ENCODE measurements at places on chromosomes 7 and 10.
A peak's percentile ranks its signal among the peaks of the same experiment; 100 is the strongest.

GRCh38 chr7:15684111-15684800 is 2.2 kb downstream of the MEOX2 start:
- DNase-seq, result no peak

DNA sequence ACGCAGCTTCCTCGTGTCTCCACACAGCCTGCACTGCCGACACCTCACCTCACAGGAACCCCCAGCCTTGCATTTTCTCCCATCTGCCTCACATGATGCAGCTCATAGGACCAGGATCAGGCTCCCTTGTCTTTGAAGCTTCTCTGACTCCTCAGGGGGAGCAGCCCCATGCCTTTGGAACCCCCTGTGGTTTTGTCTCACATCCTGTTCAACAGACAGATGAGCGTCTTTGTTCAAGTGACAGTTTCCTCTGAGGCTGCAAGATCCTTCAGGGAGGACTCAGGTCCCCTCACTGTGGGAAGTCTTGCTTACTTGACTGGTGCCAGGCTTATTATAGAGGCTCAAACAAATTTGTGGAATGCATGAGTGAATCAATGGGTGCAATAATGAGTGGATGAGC is 667.1 kb downstream of the INHBA start:
- DNase-seq, result no peak

DNA sequence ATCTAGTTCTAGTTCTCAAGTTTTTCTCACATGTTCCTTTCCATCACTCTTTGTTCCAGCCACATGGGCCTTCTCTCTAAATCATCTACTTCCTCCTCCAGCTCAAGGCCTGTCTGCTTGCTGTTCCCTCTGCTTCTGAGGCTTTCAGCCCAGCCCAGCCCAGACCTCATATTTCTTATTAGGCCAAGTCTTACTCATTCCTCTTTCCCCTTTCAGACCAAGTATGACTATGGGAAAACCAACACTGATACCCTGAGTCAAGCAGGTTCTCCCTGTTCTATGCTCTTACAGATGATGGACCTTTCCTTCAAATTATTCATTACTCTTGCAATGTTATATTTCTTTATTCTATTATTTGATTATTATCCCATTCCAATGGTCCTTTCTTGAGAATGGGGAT is 80.3 kb upstream of the SEM1 start:
- no peak for DNase-seq

GRCh38 chr7:1444214-1444924 is 14.9 kb downstream of the MICALL2 start:
- DNase-seq, result no peak

GRCh38 chr7:112236597-112236996 is 30.1 kb downstream of the ZNF277 start:
- DNase-seq, result no peak

DNA sequence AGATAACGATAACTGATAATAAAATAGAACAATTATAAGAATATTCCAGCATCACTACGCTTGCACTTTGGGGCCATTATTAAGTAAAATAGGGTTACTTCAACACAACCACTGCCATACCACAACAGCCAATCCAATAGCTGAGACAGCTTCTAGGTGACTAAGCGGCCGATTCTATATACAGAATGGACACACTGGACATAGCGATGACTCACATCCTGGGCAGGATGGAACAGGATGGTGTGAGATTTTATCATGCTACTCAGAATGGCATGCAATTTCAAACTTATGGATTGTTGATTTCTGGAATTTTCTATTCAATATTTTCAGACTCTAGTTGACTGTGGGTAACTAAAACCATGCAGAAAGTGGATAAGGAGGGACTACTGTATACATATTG is 920.9 kb downstream of the LRMDA start:
- peak; percentile 90 for DNase-seq

DNA sequence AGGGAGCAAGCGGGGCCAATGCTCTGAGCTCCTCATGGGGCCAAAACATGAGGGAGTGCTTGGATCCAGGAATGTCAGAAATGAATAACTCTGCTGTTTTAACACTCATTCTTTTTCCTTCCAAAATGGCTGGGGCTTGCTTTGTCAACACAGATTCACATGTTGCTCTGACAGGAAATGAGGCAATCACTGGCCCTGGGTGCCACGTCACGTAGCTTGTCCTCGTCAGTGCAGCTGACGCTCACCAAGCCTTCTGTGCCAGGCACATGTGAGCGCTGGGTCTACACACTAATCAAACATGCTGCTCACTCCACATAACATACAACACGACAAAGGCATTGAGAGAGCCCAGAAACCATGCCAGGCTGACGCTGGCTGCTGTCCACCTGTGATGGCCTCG is 198.9 kb downstream of the WDR37 start:
- no peak for DNase-seq

DNA sequence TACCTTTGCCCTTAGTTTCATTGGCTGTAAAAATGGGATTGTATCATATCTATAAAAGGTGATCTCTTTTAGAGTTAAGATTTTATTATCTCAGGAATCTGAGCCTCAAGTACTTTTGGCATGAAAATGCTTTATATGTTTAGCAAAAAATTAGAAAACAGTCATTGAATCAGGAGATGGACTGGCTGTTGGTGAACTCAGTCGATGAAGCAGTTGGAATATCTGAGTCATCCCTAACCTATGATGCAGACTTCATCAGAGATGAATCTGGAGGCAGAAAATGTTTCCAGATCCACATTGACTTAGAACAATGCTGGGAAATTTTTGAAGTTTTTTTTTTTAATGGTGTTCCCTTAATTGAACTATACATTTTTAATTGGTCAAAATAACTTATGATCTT is 228.5 kb downstream of the SLC25A13 start:
- DNase-seq, result peak; percentile 84

GRCh38 chr7:32204361-32205018 is 134.3 kb upstream of the PDE1C start:
- DNase-seq, result peak; percentile 84

- no peak for DNase-seq
Measured at GRCh38 chr7:47239931-47240421, 341.9 kb downstream of the TNS3 start.

DNA sequence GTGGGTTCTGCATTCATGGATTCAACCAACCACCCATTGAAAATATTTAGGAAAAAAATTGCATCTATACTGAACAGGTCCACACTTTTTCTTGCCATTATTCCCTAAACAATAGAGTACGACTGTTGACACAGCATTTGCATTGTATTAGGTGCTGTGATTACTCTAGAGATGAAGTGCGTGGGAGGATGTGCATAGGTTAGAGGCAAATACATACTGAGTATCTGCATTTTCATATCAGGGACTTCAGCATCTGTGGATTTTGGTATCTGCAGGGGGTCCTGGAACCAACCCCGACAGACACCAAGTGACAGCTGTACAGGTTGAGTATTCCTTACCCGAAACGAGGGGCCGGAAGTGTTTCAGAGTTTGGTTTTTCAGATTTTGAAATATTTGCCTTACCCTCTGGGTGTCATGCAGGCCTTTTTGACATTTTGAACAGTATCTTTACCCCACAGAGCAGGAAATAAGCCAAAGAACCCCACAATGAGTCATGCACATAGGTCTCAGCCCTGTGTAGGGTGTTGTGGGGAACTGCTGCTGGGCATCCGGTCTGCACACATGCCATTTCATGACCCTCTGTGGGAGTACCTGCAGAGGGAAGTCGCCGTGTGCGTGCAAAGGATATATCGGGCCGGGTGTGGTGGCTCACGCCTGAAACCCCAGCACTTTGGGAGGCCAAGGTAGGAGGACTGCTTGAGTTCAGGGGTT is 14.5 kb downstream of the NUDT5 start:
- DNase-seq, result peak; percentile 45

- DNase-seq, result no peak
Measured at GRCh38 chr7:157574120-157574825, 237.5 kb downstream of the DNAJB6 start.

DNA sequence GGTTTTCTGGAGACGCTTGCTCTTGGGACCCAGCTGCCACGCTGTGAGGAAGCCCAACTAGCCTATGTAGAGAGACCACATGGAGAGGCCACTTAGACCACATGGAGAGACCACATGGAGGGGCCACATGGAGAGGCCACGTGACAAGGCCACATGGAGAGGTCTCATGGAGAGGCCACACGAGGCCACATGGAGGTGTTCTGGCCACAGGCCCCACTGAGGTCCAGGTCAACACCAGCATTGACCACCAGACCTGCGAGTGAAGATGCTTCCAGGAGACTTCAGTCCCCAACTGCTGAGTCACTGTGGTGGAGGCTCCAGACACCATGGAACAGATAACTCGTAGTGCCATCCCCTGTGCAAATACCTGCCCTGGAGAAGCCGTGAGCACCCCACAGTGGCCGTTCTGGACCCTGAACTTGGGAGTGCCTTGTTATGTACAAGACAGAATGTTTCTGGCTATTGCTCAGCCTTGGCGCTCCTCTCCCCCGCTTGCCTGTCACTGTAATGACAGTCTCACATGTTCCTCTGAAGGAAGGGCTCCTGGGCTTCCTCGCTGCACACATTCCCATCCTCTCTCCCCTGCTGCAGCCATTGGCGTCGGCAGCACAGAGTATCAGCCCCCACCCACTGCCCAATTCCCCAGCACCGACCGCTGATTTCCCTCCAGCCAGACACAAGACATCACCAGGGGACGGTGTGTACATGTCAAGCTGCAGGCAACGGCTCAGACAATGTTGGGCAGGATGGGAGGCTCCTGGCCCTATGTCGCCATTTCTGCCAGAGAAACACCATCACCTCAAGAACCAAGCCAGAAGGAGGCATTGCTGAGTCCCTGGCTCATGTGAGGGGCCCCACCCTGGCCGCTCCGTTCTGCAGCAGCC is 49.0 kb upstream of the TNRC18 start:
- DNase-seq, result no peak

- no peak for DNase-seq
Measured at GRCh38 chr7:158868764-158869410, 12.5 kb downstream of the DYNC2I1 start.

DNA sequence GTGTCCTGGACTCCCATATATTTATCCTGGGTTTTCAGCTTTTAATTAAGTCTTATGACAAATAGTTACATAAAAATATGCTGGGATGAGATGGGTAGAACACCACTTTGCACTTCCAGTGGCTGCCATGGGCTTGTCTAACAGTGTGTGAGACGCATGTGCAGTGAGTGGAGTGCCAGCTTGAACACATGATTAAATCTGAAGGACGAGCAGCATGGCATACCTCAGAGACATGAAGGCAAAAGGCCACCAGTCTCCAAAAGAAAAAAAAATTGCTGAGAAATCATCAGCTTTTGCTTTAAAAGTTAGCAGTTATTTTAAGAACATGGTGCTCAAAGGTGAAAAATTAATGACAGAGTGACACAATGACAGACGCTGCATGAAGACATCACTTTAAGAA is 139.0 kb upstream of the ADCY1 start:
- DNase-seq, result no peak

DNA sequence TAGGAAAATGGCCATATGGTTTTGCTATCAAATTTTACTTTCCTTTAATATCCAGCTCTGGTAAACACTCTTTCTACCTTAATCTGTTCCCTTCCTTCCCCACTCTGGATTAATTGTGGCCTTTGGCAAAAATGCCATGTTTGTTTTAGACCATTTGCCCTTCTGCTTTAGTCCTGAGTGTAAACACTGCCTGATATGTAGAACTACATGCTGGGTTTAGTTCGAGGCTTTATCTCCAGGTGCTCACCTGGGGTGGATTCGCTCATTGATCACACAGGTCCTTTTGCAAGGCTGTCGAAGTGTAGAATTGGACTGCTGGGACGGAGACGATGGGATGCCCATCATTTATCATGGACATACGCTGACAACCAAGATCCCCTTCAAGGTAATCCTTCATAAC is 94.1 kb downstream of the NOC3L start:
- DNase-seq, result no peak

- no peak for DNase-seq
Measured at GRCh38 chr7:77702513-77702912, 6.3 kb downstream of the RSBN1L start.

DNA sequence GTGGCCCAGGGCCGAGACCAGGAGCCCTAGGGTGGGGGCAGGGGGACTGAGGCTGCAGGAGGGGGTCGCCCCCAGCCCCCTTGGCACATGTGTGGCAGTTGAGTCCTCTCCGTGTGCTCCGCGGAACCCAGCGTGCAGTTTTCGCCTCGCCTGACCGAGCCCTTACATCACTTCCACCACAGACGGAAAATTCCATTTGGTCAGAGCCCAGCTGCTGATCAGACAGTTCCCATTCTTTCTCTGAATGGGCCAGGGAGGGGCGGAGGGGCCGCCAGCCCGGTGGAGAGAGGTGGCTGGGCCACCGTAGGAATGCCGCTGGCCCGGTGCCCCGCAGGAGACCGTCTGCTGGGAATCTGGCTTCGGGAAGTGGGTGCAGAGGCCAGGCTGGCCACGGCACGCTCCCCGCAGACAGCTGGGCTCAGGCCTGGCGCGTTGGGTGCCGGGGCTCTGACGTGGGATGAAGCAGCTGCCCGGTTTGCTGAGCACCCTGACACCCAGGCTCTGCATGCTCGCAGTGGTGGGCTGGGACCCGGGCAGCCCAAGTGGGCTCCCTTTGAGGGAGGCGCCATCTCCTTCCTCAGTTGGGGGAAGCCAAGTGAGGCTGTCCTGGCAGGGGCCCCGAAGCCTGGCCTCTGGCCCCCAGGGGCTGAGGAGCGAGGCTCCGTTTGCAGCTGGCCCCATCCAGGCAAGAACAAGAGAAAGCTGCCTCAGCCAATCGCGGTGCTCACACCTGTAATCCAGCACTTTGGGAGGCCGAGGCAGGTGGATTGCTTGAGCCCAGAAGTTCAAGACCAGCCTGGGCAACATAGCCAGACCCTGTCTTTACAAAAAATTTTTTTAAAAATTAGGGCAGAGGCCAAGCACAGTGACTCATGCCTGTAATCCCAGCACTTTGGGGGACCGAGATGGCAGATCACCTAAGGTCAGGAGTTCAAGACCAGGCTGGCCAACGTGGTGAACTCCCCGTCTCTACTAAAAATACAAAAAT is 9.9 kb downstream of the TTYH3 start:
- DNase-seq, result peak; percentile 98

DNA sequence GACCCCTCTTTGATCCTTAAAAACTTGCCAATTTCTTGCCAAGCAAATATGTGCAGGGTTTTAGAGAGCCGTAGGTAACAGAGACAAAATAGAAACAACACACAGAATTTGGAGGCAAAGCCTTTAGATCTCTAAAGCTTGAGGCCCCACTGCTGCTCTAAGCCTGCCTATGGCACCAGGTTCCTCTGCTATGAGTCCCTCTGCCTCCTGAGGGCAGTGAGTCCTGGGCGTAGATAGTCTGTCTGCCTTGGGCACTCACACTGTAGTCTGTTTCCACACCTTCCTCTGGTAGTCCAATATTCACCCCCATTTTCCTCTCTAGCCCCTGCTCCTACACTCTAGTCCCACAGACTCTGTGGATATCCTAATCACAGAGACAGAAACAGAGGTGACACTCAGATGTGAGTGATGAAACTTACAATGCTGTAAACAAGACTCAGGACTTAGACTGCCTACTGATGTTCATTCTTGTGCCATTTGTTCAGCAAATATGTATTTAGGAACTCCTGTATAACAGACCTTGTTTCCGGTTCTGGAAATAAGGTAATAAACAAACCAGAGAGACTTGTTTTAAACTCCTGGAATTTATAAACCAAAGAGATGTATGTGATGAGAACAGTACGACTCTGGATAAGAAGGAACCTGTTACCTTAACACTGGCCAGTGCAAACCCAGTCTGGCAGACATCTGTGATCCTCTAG is 153.3 kb upstream of the PRSS1 start:
- no peak for DNase-seq
